SW480 (cell line): ENCODE measurements at places on chromosomes 12 and 14.

GRCh38 chr14:71190770-71191374 lies 283.6 kb downstream of the PCNX1 start:
- no peak for DNase-seq

- DNase-seq: no peak
Observed at GRCh38 chr12:60399064-60399463, 803.2 kb downstream of the SLC16A7 start.

DNA sequence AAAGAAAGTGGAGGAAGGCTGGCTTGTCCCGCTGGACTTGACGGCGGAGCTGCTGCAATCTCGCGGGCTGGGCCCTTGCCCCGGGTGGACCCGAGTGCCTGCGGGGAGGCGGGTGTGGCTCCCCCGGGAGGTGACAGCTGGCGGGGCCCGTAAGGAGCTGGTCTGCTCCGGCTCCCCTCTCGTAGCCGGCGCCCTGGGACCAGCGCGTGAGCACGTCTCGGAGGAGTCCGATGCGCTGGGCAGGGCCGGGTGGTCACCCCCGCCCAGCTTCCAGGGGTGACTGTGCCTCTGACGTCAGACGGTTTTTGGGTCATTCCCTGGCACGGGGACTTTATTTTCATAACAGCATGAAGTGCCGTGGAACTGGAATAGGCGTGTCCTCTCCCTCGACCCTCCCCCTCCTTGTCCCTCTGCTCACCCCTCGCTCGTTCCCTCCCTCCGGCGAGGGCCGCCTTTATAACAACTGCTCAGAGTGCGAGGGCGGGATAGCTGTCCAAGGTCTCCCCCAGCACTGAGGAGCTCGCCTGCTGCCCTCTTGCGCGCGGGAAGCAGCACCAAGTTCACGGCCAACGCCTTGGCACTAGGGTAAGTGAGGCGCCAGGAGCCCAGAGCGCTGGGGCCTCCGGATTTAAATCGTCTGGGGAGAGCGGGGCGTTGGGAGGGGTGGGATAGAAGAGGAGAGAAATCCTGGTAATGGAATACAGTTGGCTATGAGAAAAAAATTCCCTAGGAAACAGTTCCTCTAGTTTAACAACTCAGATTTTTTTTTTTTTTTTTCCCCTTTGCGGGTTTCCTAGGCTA lies at the start of gene GPRC5A:
GPRC5A (plus strand) TSS at position 483 of the 801 bp plus-strand sequence. CDS start 16,688 bp downstream, outside the sequence.
- DNase-seq: peak; percentile 96

DNA sequence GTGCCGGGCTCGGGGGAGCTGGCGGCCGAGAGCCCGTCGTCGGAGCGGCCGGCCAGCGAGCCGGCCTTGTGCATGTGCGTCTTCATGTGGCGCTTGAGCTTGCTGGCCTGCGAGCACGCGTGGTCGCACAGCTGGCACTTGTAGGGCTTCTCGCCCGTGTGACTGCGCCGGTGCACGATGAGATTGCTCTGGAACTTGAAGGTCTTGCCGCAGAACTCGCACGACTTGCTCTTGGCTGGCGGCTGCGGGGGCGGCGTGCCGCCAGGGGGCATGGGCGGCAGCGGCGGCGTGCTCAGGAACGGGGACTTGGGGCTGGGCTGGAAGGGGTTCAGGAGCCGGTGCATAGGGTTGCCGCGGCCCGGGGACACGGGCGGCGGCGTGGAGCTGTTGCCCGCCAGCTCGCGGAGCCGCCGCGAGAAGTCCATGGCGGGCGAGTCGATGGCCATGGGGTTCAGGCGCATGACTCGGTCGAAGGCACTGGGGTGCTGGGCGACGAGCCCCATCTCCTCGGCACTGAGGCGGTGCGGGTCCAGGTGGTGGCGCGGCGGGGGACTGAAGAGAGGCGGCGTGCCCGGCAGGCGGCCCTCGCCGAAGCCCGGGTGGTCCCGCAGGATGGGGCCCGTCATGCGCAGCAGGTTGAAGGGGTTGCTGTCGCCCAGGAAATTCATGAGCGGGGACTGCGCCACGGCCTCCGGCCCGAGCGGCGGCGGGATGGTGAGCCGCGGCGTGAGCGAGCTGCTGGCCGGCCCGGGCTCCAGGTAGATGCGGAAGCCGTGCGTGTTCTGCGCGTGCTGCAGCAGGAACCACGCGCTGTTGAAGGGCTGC lies 96.5 kb downstream of the BCL11B start:
- DNase-seq: no peak

- DNase-seq: peak; percentile 32
Observed at GRCh38 chr12:54417712-54418440, 1.2 kb downstream of the ITGA5 start.

GRCh38 chr14:61751475-61751989 lies 10.7 kb upstream of the SNAPC1 start:
- no peak for DNase-seq

GRCh38 chr12:132766380-132767085 lies 4.9 kb upstream of the ANKLE2 start:
- no peak for DNase-seq

DNA sequence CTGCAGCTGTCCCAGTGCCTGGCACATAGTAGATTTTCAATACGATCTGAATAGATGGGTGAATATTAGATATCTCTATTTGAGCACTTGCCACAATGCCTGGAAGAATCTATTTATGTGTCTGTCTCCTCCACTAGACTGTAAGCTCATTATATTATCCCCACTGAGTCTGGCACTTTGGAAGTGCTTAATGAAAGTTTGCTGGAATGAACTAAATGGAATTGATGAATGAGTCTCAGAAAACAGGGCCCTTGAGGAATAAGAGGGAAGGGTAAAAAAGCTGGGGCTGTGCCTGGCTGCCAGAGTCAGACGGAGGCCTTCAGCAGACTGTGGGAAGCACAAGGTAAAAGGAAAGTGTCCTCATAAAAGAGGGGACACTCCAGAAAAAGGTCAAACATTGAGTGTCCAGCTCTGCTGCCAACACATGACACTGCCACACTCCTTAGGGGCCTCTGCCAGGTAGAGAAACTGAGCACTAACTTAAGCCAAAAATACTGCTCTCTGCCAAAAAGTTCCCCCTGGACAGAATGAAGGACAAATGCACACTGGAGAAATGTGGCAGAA lies 39.3 kb downstream of the GLT8D2 start:
- no peak for DNase-seq

- no peak for DNase-seq
Observed at GRCh38 chr14:104277416-104278213, 139.2 kb downstream of the KIF26A start.

DNA sequence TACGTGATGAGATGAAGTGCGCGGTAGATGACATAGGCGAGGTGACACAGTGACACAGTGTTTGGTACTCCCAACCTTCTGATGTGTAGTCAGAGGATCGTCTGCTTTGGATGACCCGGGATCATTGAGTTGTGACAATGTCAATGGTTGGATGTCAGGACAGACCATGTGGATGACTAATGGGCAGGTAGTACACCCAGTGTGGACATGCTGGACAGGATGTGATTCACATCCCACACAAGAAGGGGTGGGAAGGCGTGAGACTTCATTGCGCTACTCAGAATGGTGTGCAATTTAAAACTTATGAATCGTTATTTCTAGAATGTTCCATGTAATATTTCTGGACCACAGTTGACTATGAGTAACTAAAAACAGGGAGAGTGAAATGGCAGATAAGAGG lies 23.8 kb downstream of the MAP3K9 start:
- no peak for DNase-seq

GRCh38 chr12:10368206-10369171 lies 21.4 kb downstream of the KLRK1 start:
- DNase-seq: no peak

- peak; percentile 51 for DNase-seq
Observed at GRCh38 chr12:123142921-123143735, 7.8 kb downstream of the PITPNM2 start.

DNA sequence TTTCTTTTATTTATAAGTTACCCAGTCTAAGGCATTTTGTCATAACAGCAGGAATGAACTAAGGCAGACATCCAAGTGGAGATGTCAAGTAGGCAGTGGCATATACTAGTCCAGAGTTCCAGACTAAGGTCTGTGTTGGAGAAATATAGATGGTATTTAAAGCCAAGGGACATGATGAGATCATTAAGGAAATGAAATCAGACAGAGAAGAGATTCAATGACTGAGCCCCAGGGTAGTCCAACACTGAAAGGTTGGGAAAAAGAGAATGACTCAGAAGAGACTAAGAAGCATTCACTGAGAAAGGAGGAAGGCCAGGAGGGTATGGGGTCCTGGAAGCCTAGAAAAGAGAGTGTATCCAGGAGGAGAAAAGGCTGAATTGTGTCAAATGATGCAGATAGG lies 442.2 kb upstream of the CCDC196 start:
- no peak for DNase-seq

DNA sequence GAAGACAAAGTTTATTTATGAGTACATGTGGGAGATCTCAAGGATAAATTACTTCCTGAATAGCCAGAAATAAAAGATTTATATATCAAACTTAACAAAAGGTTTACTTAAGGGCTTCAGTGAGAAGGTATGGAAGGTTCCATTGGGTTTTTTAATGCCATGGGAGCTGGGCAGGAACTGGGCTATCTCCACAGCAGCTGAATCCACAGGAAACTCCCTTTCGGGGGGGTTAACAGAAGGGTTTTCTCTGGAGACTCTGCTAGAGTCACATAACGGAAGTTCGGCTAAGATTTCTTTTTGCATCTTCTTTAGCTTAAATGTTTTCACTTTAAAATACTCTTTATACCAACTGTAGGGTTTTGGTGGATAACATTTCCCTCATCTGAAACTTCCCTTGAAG lies 113.5 kb downstream of the UNC79 start:
- DNase-seq: no peak

GRCh38 chr12:123945287-123946151 lies 27.1 kb downstream of the CCDC92 start:
- no peak for DNase-seq

GRCh38 chr12:108667349-108667748 lies 33.7 kb upstream of the SELPLG start:
- no peak for DNase-seq

- peak; percentile 59 for DNase-seq
Observed at GRCh38 chr14:100761481-100761880, 34.8 kb downstream of the DLK1 start.

DNA sequence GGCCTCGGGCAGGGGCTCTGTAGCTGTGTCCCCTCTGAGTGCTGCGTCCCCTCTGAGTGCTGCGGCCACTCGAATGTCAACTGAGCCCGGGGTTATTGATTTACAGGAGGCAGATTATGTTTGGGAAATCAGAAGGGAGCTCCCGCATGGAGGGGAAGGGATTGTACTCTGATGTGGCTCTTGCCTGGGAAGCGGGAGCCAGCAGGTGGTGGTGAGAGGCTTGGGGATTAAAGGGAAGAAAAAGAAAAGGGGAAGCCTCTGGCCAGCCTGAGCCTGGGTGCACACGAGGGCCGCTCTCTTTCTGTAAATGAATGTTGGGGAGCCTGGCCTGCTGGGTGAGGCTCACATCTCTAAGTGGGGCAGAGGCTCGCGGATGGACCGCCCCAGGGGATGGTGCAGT lies 143.7 kb downstream of the AACS start:
- no peak for DNase-seq

DNA sequence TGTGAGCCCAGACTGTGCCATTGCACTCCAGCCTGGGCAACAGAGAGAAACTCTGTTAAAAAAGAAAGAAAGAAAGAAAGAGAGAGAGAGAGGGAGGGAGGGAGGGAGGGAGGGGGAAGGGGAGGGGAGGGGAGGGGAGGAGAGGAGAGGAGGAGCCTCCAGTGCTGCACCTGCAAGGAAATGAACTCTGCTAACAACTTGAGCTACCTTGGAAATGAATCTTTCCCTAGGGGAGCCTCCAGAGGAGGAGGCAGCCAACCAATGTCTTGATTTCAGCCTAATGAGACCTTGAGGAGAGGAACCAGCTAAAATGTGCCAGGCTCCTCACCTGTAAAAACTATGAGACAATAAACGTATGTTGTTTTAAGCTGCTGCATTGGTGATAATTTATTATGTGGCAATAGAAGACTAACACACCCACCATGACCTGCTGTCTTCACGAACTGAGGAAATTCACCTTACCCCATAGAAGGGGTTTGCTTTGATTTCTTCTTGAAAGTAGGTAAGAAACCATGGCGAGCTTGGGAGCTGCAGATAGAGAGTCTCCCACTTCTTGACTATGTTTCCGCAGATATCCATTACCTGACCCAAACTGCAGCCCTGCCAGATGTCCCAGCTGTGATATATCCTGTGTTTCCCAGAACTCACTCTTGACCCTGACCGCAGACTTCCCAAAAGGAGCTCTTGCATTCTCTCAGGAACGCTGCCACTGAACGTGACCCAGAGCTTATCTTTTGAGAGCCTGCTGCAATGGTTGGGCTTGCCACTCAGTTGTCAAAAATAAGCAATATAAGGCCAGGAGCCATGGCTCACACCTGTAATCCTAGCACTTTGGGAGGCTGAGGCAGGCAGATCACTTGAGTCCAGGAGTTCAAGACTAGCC lies 31.5 kb upstream of the TMPO start:
- DNase-seq: no peak

DNA sequence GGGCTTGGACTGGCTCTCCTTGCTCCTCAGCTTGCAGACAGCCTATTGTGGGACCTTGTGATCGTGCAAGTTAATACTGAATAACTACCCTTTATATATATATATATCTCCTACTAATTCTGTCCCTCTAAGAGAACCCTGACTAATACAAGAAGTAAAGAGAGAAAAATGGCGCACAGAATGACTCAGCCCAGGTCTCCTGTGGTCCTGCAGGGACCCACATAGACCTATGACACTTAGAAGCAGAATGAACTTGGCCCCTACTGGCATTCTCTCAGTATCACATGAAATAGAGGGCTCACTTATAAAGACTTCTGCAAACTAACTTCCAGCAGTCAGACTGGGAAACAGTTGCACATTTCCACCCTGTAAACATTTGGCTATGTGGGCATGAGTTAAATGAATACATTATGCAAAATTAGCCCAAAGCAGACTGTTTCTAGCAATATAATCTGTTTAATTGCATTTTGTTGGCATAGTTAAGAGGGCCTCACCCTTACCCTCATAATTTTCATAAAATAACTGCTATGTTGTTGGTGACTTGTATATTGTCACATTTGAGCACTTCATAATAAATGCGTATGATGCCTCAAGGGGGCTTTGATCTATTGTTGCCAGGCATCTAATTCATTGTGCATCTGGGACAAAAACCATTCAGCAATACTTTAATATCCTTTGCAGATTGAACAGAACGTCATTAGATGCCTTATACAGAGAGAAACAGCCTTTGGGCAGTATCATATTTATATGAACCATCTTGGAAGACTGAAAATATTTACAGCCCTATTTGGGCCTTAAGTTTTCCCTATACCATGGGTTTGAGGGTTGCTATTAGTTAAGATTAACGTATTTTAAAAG lies 349.7 kb upstream of the DIO2 start:
- DNase-seq: no peak

- no peak for DNase-seq
Observed at GRCh38 chr12:10842862-10843261, 6.4 kb downstream of the PRR4 start.

- no peak for DNase-seq
Observed at GRCh38 chr14:46053221-46053620, 598.4 kb downstream of the RPL10L start.

GRCh38 chr14:102197317-102197853 lies 57.7 kb downstream of the WDR20 start:
- no peak for DNase-seq

- DNase-seq: no peak
Observed at GRCh38 chr14:96888593-96888992, 91.4 kb downstream of the VRK1 start.
